Cardiac muscle cell (in vitro differentiated cells and primary cell): ENCODE measurements at places on chromosomes 6 and 20. TPM values are rescaled to one million over a fixed set of nuclear protein-coding genes. Genes with fewer than 3 reads are reported as not detected.

DNA sequence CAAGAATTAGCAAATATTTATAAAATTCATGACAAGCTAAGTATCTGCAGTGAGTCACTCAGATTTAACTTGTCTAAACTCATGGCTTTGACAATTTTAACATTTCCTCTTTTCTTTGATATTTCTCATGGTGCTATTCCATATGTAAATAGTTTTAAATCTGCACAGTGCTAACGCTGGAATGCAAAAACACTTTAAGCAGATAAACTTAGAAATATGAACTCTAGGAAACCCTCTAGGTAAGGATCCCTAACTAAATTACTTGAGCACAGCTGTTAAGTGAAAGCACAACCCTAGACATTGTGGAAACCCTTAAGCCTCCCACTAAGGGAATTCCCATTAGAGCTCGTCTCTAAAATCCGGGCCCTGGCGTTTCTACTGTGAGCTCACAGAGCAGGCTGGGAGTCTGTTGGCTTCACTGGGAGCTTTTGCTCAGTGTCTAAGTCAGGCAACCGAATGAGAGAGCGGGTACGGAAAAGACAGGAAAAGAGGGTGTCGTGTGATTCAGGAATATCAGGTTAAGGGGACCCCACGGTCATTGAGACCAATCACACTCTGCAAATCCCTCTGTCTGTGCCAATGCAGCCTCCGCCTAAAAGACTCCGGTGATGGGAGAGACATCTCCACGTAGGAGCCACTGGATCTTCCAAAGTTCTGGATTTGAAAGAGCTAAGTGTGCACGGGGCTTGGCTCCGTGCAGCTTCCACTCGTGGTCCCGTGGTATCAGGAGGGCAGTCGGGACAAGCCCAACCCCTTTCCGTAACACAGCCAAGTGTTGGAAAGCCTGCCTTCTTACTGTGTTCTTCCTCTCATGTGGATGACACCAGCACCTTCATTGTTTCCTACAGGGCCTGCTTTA, 112.3 kb upstream of the RPS6KA2 start:
- DNase-seq: no peak

GRCh38 chr6:48213076-48213788, 102.2 kb upstream of the PTCHD4 start:
- DNase-seq: no peak

- no peak for DNase-seq
Measured at GRCh38 chr6:792662-793061, 99.7 kb upstream of the EXOC2 start.

- DNase-seq: peak; percentile 28
Measured at GRCh38 chr6:166586424-166587156, at the start of gene RAMACL. Gene RAMACL, minus strand, starts transcription at chr6:166586678. Its CDS starts 201 bp downstream, at chr6:166586477.

DNA sequence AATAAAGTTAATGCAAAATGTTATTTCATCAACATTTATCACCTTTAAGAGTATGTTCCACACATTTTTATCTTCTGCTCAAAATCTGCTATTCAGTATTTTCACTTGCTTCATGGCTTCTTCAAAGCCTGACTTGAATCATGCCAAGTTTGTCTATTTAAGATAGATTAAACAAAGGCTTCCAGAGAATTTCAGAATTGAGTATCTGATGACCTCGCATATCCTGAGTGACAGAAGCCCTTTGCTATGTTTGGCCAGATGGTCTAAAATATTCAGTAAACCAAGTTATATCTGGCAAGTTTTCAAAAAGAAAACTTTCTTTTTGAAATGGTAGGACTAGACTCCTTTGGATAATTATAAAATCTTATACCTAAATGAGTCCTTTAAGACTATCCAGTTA, 348.9 kb upstream of the KCNQ5 start:
- DNase-seq: no peak

GRCh38 chr6:65259059-65259458, 448.0 kb downstream of the EYS start:
- DNase-seq: peak; percentile 11

DNA sequence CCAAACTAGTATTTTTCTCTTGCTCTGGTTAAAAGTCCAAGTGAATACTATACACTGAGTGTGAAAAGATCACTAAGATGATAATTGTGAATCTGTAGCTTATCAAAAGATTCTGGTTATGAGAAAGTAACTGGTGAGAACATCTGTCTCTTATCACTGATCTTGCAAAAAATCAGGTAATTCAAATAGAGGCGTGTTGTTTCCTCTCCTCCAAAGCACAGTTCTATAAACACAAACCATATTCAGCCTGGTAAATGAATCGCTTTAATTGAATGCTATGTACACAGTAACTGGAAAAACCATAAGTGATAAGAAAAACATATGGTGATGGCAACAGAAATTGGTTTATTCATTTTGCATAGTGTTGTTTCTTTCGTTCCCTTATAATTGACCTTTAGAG, 161.0 kb downstream of the RALGAPA2 start:
- no peak for DNase-seq

- no peak for DNase-seq
Measured at GRCh38 chr6:99879431-99879830, 114.6 kb downstream of the MCHR2 start.

DNA sequence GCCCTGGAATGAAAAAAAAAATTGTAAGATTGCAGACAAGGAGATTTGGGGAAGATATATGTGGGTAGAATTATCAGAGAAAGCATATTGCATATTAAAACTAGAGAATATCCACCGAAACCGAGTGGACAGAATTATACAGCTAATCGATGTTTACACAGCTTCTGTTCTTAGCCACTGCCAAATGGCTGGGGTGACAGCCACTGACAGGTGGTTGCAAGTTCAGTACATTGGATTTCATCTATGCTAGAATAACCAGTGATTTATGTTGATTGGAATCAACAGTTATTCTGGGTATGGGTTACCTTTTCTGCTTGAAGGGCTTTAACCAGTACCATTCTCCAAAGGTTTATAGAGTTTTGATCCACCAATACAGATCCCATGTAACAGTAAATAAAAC, 48.4 kb upstream of the THEMIS start:
- DNase-seq: no peak

- no peak for DNase-seq
Measured at GRCh38 chr6:167442796-167443680, 118.2 kb downstream of the TTLL2 start.

DNA sequence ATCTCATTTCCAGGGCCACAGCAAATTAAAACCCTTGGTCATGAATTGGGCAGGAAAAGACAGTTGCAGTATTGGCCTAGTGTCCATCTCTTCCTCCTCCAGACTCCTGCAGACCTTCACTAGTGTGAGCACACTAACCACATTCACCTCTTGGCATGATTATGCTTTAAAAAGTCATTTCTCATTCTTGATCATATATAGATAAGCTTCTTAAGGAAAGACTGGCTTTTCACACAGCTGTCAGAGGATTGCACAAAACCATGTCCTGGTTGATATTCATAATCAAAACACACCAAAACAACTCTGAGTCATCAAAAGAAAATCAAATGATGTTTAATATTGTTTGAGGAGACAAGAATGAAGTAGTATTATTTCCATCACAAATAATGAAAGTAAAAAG, 52.1 kb downstream of the TMEM200A start:
- DNase-seq: peak; percentile 48

DNA sequence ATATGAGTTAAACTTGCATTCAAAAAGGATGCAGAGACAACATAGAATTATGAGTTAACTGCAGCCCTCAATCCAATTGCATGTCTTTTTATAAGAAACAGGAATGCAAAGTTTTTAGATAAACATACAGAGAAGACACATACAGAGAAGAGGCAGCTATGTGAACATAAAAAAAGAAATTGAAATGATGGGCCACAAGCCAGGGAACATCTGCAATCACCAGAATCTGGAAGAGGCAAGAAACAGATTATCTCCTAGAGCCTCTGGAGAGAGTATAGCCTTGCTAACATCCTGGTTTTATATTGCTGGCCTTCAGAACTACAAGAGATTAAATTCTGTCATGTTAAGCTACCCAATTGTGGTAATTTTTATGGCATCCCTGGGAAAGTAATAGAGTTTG, 257.2 kb upstream of the EYS start:
- no peak for DNase-seq

DNA sequence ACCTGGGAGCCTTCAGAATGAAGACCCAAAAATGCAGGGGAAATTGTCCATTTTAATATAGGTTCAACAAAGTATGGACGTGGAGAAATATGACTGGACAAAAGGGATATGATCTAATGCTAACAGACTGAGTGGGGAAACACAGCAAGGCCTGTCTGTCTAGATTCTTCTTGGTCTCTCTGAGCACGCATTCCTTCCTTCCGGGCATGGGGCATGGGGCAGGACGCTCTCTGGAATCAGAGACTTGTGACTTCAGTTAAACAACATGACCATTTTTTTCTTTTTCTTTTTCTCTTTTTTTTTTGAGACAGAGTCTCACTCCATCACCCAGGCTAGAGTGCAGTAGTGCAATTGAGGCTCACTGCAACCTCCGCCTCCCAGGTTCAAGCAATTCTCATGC, 31.9 kb downstream of the ZBTB2 start:
- DNase-seq: no peak

- no peak for DNase-seq
Measured at GRCh38 chr6:160477901-160478300, 129.7 kb downstream of the SLC22A3 start.

DNA sequence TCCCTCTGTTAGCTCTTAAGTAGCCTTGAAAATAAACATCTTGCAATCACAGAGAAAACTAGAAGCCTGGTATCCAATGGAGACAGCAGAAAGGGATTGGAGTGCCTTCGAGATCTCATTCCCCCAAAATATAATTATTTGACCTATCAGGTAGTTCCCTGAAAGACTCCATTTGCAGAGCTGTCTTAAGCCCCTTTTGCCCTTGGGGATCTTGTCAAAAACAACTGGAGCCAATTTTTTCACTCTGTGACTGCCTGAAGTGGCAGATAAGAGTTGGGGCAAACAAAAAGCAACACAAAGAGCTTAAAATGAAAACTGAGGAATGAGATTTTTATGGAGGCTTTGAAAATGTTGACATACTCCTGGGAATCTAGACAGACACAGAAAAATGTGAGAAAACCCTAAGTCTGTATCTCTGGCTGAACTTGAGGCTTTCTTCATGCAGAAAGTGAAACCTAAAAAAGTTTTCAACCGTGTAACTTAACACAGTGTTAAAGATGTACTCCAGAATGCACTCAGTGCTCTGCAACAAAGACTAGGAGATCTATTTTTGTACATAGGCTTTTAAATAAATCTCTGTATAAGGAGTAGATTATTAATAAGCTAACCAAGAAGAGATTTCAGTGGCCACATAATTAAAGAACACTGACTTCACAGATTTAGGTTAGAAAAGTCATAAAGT, 971.1 kb upstream of the MAN1A1 start:
- peak; percentile 3 for DNase-seq

DNA sequence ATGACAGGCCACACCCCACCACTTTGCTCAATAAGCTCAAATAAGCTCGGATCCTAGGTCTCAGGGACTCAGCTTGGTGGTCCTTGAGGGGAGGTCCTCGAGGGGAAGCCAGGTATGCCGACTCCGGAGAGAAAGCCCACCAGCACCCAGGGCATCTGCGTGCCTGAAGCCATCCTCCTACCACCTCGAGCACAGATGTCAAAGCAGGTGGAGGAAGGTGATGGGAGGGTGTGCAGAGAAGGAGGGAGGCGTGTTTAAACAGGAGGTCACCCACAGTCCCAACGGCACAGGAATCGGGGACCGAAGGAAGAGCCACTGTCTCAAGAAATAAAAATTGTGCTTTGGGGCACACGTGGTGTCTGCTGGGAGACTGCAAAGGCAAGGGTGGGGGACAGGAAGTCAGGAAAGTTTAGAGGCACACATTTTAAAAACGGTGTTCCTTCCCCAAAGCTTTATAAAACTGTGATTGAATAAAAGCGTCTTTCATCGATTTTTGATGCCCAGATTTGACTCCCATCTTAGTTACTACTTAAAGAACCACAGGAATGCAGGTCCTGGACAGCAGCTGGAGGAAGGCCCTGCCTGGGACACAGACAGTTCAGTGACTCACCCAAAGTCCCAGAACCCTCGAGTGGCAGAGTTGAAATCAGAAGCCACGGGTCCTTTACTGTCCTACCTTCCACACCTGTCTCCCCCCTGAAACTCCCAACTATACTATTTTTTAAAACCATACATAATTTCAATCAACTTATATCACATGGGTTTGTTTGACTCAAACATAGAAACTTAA, 221.0 kb upstream of the PDE10A start:
- no peak for DNase-seq

DNA sequence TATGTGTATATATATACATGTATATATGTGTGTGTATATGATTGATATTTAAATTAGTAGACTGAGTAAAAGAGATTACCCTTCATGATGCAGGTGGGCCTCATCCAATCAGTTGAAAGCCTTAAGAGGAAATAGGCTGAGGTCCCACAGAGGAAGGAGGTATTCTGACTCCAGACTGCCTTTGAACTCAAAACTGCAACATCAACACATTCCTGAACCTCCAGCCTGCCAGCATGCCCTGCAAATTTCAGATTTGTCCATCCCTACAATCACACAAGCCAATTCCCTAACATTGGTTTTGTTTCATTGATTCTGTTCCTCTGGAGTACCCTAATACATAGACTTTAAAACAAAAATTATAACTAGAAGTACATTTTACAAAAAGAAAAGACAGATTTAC, 22.9 kb downstream of the SPINT4 start:
- DNase-seq: no peak

DNA sequence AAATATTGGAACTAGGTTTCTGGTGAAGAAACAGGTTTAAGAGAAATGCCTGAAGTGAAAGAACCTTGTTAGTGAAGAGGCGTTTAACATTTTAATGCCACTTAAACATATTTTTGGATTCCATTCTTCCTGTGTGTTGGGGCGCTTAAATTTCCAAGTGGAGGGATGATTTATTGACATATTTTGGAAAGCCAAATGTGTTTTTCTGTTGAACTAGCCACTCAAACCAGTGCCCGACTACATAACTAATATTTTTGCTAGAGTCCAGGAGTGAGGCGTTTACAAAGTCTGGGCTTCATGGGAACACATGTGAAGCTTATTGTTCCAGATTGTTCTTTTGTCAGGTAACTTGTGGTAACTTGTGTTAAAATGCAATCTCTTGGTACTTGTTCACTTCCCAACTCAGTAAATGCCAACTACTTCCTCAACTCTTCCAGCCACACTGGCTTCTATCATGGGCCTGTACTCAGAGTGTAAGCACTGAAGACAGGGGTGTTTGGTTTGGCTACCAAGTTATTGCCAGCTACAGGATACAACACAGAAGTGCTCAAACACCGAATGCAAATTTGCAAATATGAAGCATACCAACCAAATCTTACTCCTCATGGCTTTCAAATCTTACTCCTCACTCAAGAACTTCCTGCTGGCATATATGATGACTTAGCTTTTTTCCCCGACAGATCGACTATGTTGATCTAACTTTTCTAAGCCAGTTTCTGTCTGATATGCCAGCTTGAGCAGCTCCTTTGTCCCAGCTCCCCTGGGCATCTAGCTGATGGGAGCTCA, 2.0 kb upstream of the ZNFX1 start:
- no peak for DNase-seq

- no peak for DNase-seq
Measured at GRCh38 chr6:57324538-57324937, 7.1 kb downstream of the PRIM2 start.

BEND3 gene
- 6.8 and 7.7 TPM in 2 replicates for total RNA-seq

L3MBTL3 gene
- total RNA-seq: 4.9 and 5.2 TPM in 2 replicates

DLL1 gene
- total RNA-seq: 4.3 and 4.7 TPM in 2 replicates

PSMB9 gene
- total RNA-seq: 2.0 and 4.5 TPM in 2 replicates

VSX1 gene
- not detected in 2 replicates for total RNA-seq

SYNDIG1 gene
- 1.7 and 2.5 TPM in 2 replicates for total RNA-seq

CSE1L gene
- 50.3 and 54.7 TPM in 2 replicates for total RNA-seq

MAS1 gene
- not detected in 2 replicates for total RNA-seq

CST5 gene
- not detected in 2 replicates for total RNA-seq

ZNF391 gene
- total RNA-seq: 3.7 and 5.4 TPM in 2 replicates

CST2 gene
- total RNA-seq: not detected in 2 replicates

C6orf120 gene
- 53.0 and 58.4 TPM in 2 replicates for total RNA-seq

ELOVL5 gene
- 37.2 and 39.4 TPM in 2 replicates for total RNA-seq

MOG gene
- total RNA-seq: 1.3 and 1.8 TPM in 2 replicates

ZC2HC1B gene
- total RNA-seq: not detected in 2 replicates
